ENCODE measurements at places on chromosomes 3 and 15.
A peak's percentile ranks its signal among the peaks of the same experiment; 100 is the strongest.

DNA sequence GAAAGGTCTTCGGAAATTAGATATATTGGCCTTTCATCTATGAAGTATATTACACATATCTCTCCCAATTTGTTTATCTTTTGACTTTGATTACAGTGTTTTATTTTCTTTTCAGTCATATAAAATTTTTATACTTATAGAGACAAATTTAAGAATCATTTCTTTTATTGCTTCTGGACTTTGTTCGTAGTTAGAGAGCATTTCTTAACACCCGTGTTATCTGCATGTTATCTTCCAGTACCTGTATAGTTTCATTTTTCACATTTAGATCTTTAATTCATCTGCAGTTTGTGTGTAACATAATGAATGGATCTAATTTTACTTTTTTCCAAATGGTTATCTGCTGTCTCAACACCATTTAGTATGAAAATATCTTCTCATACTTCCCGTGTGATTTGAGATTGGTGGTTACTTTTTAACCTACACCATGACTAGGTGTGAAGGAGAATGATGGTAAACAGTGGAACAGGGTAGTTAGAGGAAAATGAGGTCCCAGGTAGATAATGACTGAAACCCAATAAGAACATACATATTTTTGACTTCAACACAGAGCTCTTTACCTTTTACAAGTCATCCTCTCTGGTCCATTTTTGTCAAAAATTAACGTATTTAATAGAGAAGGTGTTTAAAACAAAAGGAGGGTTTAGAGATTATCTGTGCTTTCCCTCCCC is 99.3 kb downstream of the LPP start:
- peak; percentile 72 for DNase-seq

- no peak for DNase-seq
These were observed 196.8 kb downstream of the GOLGA6L6 start for GRCh38 chr15:20344601-20345400.

- no peak for DNase-seq
These were observed 29.1 kb downstream of the CHST14 start for GRCh38 chr15:40499931-40500330.

DNA sequence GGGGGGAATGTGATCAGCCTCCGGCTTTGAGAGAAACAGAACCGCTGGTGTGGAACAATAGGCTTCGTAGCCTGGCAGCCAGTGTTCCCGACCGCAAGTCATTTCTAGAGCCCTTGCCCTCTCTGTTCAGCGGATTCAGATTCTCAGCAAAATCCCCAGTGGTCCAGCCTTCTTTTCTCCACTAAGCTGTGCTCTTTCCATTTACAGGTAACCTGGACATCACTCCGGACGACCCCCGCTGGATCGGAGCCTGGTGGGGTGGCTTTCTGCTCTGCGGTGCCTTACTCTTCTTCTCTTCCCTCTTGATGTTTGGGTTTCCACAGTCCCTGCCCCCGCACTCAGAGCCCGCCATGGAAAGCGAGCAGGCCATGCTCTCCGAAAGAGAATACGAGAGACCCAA is 250.6 kb downstream of the SLCO3A1 start:
- DNase-seq, result no peak

GRCh38 chr3:123152687-123153086 is 49.1 kb upstream of the SEC22A start:
- DNase-seq, result no peak

GRCh38 chr15:67085818-67086636 is 20.6 kb downstream of the SMAD3 start:
- DNase-seq, result no peak

DNA sequence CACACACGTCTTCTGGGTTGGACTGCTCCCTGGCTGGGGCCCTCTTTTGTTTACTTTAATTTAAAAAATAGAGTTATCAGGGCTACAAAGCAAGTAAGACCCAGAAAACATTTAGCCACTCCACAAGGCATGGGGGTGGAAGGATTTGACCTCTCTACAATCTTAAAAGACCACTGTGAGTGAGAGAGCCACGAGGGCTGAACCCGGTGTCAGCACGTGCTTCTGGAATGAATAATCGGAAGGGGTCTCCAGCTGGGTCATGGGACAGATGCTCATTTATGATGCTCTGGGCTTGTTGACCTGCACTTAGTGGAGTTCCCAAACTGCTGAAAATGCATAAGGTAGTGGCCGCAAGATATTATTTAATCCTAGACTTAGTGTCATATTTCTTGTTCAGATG is 52.4 kb downstream of the EIF4E3 start:
- no peak for DNase-seq

DNA sequence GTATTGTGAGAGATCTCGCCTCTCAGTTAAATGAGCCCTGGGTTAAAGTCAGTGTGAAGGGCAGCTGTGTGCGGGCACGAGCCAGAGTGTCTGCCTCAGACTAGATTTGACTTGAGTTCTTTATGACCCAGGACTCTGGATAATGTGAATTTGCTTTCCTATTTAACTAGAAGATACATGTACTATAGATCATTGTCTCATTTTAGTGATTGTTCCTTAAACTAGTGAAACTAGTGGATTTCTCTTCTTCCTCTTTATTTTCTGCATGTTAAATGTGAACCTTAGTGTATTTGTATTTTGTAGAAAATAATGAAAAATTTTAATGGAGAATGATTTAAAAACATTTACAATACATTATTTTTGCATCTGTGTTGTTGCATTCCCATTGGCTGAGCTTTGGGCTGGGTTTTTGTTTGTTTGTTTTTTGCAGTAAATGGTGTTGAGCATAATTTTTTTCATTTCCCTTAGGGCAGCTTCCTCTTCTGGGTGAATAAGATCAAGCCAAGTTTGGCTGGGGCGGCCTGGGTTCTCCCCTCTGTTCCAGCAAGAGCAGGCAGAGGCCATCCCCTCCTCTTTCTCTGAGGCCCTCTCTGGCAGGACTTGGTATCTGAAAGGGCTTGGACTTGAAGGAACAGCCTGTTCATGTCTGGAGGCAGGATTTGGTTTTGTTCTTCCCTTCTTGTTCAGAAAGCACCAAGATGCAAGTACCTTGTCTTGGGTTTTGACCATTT is 15.0 kb downstream of the GCSAM start:
- DNase-seq, result no peak

DNA sequence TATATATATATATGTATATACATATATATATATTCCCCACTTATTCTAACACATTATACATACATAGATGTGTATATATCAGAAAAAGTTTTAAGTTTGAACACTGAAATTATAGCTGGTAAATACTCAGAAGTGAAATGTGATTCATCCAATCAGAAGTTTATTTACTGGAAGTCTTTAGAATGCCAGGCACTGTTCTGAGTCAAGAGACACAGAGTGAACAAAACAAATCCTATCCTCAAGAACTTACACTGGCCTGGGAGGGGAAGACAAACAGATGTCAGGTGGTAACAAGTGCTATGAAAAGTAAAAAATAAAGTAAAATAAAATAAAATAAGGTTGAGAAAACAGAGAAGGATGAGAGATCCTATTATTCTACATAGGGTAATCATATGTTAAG is 13.4 kb downstream of the DHX36 start:
- no peak for DNase-seq

DNA sequence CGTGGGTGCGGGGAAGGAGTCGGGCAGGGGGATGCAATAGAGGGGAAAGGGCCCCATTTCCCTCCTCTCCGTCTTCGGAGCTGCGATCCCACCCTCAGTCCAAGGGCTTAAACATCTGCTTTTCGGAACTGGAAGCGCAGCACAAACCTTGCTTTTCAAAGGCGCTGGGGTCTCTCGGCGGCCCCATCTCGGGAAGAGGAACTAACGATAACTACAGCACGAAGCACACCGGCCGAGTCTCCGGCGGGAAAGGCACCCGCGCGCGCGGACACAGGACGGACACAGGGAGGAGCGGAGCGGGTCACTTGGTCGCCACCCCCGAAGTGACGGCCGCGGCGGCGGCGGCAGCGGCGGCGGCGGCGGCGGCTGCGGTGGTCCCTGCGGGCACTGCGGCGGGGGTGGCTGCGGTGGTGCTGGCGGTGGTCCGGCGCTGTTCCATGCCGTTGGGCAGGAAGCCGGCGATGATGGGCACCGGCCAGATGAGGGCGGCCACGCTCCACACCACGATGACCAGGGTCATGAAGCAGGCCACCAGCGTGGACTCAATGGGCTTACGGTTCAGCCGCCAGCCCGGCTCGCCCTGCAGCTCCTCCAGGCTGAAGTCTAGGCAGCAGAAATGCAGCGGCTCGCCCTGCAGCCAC is 1.1 kb downstream of the TMEM158 start:
- DNase-seq, result peak; percentile 73

- no peak for DNase-seq
These were observed 1.1 kb upstream of the BCL2L10 start for GRCh38 chr15:52113708-52114107.

DNA sequence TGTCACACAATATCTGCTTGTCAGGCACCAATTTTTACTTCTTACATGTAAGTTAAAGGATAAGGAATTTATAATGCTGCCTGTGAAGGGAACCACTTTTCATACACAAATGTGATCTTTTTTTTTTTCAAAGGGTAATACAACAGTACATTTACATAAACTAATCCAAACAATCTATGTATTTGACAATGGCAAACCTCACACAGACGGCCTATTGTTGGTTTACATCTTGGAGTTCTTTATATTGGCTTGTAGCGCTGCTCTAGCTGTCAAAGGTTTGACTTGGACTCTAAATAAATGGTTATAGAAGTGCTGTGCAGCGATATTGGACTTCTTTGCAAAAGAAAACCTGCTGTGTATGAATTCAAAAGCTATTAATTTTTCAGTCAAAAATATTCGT is 598.0 kb downstream of the FOXP1 start:
- no peak for DNase-seq

DNA sequence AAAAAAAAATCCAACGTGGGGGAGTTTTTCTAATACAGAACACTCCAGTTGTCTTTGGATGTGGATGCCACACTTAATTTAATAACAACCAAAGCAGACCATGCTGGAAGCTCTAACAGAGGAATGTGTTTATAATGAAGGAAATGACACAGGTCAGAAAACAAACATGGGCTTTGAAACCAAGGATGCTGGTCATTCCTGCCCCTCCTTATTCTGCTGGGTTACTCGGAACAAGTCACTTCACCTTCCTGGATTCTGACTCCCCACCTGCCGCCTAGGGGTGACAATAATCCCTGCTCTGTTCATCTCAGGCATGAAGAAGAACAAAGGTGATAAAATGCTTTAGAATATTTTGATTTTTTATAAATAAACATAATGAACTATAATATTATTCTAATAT is 240.9 kb upstream of the ADAMTS9 start:
- DNase-seq, result no peak

- DNase-seq, result no peak
These were observed 5.0 kb upstream of the IL17RC start for GRCh38 chr3:9911863-9912262.

GRCh38 chr15:99123713-99124451 is 19.0 kb downstream of the SYNM start:
- DNase-seq, result peak; percentile 93

DNA sequence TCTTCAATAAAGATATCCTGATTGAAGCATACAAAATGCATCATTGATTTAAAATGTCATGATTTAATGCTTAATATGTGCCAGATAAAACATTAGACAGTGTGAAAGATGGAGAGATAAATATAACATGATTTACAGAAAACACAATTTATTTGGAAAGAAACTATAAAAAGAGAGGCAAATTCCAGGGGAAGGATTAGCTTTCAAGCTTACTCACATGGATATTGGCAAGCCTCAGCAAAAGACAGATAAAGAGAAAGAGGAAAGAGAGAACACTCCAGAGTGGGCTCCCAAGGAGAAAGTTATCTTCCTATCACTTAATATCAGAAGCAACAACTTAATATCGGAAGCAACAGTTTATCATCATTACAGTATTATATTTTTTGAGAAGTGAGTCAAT is 1036.5 kb downstream of the SQOR start:
- DNase-seq, result no peak

GRCh38 chr3:54045061-54045815 is 77.1 kb upstream of the CACNA2D3 start:
- DNase-seq, result no peak

DNA sequence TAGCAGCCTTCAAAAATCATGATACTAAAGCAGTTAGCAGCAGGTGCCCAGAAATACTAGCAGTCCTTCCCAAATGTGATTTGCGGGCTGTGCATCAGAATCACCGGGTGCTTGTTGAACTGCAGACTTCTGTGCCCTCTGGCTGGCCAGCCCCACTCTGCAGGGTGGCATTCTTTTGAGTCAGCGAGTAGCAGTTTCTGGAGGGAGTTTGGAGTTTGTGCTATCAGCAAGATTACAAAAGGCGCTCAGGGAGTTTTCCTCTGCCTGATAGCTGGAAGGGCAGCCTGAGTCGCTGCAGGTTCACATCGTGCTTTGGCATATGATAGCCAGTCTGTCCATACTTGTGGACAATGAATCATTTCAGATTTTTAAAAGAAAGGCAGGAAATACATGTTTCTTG is 57.6 kb downstream of the CLDN11 start:
- DNase-seq, result peak; percentile 45

GRCh38 chr3:138389841-138390581 is 41.6 kb downstream of the MRAS start:
- DNase-seq, result no peak

All from small intestine (tissue), 16 donors.